M059J (cell line): ENCODE measurements at places on chromosomes 6 and 20.

DNA sequence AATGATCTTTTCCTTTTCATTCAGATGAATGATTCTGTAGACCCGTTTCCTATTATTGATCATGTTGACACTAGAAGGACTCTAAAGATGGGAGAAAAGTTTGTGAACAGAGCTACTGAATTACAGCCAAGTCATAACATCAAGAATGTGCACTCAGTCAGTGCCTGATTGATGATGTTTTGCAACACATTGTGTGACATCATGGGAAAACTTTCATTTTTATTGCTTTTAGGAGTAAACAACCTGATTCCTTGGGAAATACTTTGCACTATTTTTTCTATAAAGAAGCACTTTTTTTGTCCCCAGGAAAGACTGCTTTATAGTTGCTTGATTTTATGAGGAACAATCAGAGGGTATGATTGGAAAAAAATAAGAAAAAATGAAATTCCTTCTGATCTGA is 383.8 kb upstream of the JAG1 start:
- DNase-seq = peak; percentile 50

- DNase-seq = peak; percentile 59
These were observed 114.7 kb downstream of the SASH1 start for GRCh38 chr6:148457137-148457842.

DNA sequence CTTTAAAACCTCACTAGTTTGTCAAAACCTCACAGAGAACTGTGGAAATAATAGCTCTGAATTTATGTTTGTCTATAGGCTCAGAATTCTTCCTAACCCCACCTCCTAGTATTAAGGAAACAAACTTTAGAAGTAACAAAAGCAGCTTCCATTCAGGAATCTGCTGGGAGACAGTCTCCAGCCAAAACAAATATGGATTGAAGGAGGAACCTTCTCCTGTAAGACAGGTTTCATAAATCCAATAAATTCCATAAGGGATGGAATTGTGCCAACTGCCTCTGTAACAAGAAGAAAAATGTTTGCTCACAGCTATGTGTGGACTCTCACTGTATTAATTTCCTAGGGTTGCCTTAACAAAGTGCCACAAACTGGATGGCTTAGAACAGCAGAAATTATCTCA is 7.5 kb downstream of the SYCP2 start:
- no peak for DNase-seq

DNA sequence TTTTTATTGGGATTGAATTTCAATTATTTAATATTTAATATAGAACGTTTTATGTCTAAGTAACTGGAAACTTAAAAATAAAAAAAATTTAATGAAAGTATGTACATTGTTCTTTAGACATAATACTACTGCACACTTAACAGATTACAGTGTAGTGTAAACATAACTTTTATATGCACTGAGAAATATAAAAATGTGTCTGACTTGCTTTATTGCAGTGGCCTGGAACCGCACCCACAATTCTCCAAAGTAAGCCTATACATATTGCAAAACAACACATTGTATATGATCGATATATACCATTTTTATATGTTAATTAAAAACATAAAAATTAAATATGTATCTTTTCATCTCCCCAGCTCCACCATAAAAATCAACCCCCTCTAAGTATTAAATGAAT is 42.8 kb downstream of the GFOD1 start:
- DNase-seq = no peak

- no peak for DNase-seq
These were observed 220.0 kb upstream of the FOXQ1 start for GRCh38 chr6:1091900-1092299.

GRCh38 chr6:33882154-33882553 is 78.4 kb upstream of the MLN start:
- DNase-seq = no peak

DNA sequence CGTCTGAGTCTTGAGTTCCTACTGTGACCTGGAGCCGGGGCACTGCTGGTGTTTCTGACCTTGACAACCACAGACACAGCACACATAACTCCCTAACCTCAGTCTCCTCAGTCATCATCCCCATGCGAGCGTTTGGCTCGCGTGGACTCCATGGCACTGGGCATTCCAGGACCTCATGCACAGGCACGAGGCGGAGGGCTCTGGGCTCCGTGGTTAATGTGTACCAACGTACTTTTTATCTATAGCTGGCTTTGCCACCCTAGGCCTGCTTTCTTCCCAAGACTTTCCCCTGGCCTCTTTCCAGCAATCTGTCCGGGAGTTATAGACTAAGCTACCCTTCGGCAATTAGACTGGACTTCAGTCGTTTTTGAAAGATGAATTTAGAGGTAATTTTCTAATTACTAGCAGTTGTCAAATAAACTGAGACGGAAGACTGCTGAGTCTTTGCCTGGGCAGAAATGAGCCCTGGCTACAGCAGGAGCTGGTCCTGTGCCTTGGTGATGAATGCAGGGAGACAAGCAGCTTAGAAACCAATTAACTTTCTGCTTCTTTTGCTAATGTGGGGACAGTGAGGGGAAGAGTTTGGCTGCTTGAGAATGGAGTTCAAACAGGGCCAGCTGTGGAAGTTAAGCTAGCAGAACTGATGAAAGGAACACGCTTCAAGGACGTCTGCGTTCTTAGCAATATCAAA is 16.1 kb upstream of the CTCFL start:
- DNase-seq = no peak

GRCh38 chr6:167654389-167654788 is 172.3 kb upstream of the AFDN start:
- no peak for DNase-seq

- no peak for DNase-seq
These were observed 19.0 kb downstream of the TIAM2 start for GRCh38 chr6:155014137-155014536.

DNA sequence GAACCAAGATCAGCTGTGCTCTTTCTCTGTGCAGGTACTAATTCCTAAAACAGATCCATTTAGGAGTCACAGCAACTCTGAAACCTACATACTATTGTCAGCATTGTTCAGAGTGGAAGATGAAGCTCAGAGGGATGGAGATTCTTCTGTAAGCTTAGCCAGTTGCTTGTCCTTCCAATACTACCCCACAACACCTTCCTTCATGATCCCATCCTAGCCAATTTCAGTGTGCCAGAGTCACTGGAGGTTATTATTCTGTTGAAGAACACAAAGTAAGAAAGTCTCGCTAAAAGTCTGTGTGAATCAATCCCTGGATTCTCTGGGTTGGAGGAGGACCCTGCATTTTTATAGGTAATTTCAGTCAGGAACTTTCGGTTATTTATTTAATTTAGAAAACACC is 2.3 kb downstream of the POPDC3 start:
- DNase-seq = no peak

DNA sequence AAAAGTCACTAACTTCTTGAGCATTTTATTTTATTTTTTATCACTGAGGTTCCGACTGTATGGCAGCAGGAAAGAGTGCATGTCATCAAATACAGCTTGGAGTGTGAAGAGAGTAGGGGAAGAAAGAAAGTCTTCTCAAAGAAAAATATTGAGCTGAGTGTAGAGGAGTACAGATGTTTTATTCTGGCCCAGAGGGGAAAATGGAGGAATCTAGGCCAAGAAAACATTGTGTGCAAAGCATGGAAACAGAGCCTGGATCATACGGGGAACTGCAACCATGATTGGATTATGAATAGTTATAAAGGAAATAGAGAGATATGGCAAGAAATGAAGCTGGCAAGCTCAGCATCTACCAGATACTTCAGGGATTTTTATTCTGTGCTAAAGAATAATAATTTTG is 104.2 kb upstream of the SCGN start:
- DNase-seq = no peak

GRCh38 chr6:84687431-84687830 is 77.0 kb downstream of the TBX18 start:
- DNase-seq = peak; percentile 32

- no peak for DNase-seq
These were observed 620.0 kb downstream of the PKHD1 start for GRCh38 chr6:51467231-51467952.

GRCh38 chr6:150324044-150324443 is 44.8 kb upstream of the IYD start:
- no peak for DNase-seq

DNA sequence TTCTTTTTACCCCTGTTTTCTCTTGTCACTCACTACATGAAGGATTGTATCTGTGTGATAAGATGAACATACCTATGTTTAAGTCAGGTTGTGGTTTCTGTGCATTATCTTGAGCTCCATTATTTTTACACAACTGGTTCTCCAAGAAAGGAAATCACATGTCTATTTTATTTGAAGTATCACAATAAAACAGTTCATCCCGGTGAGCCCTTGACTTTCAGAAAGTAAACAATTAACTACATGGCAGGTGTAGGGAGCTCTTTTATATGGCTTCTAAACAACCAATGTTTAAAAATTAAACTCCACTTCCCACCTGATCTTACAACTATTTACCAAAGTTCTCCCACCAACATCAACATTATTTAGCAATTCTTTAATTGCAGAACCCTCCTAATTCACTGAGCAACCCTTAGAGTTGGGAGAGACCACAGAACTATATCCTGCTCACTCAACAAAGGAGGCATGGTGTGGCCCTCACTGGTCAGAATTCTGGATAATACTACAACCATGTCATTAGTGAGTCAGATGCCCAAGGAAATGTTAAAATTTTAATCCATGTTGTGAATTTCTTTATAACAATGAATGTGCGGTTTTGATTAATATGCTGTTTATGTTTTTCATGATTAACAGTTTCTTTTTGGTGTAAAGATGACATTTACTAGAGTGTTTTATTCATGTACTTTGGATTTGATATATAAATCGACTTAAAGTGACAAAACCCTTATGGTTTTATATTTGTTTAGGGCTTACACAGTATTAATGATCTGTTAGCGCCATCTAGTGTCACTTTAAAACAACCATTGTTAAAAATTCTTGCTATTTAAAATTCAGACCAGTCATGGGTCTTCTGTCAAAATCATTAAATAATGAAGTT is 50.0 kb upstream of the SCGN start:
- DNase-seq = peak; percentile 65

- DNase-seq = no peak
These were observed 5.5 kb downstream of the KATNA1 start for GRCh38 chr6:149642829-149643580.

- no peak for DNase-seq
These were observed 23.7 kb upstream of the ZC3H12D start for GRCh38 chr6:149508485-149508884.

- no peak for DNase-seq
These were observed 259.9 kb downstream of the PRKN start for GRCh38 chr6:162467679-162468078.

GRCh38 chr6:31814677-31815024 is 432 bp downstream of the HSPA1L start:
- peak; percentile 100 for DNase-seq

DNA sequence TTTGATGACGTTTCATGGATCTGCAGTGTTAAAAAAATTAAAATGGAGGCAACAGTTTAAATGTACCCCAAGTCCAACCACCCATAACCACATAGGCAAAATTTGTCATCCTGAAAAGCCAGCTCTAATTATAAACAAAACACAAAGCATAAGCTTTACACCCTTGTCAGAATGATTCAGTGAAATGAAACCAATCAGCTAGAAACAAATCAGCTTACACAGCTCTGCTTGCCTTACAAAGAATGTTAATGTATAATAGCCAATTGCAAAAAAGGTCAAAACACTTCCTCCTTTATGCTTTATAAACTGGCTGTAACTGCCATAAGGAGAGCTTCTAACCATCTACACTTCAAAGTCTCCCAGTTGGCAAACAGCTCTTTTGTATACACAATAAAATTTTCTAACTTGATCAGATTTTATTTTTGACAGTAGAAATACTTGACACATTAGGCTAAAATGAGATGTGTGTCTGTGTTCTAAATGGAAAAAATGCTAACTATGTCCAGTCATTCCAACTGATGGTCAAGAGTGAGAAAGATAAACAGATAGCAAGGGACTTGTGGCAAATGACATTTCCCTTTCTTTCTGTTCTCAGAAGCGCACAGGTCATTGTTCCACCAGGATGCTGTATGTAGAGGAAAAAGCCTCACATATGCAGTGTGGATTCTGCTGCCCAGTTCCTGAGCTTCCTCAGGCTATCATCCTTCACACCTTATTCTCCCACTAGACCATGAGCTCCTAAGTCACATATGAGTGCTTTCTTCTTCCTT is 344.3 kb upstream of the ID4 start:
- peak; percentile 44 for DNase-seq

DNA sequence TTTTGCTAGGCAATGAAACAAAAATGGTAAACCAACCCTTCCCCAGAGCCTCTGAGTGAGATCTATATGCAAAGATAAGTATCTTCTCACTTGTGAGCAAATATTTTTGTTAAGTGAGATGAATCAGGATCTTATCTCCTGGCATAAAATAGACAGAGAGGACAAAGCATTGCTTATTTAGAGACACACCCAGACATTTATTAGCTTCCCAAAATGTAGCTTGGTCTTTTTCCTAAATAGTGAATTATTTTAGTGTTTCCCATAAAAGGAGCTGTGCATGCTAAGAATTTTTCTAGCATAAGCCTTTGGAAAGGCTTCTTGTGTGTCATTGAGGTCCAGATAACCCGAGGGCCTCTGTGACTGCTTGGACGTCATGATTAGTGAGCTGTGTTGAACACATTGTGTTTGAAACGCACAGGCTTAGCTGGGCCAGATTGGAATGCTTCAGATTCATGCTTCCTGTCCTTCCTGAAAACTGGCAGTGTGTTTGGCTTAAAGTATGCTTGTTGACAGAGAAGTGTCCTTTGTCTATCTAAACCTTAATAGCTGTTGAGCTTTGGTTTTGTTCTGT is 16.5 kb downstream of the MTHFD1L start:
- peak; percentile 97 for DNase-seq

- DNase-seq = peak; percentile 3
These were observed 288.5 kb upstream of the CNR1 start for GRCh38 chr6:88454658-88455057.

GRCh38 chr6:135673501-135674309 is 176.2 kb upstream of the AHI1 start:
- peak; percentile 89 for DNase-seq

GRCh38 chr6:105624021-105624420 is 221.1 kb upstream of the PREP start:
- no peak for DNase-seq

GRCh38 chr6:169555971-169556617 is 145.7 kb downstream of the WDR27 start:
- DNase-seq = no peak

- DNase-seq = no peak
These were observed 19.1 kb upstream of the FOXC1 start for GRCh38 chr6:1590580-1590979.

DNA sequence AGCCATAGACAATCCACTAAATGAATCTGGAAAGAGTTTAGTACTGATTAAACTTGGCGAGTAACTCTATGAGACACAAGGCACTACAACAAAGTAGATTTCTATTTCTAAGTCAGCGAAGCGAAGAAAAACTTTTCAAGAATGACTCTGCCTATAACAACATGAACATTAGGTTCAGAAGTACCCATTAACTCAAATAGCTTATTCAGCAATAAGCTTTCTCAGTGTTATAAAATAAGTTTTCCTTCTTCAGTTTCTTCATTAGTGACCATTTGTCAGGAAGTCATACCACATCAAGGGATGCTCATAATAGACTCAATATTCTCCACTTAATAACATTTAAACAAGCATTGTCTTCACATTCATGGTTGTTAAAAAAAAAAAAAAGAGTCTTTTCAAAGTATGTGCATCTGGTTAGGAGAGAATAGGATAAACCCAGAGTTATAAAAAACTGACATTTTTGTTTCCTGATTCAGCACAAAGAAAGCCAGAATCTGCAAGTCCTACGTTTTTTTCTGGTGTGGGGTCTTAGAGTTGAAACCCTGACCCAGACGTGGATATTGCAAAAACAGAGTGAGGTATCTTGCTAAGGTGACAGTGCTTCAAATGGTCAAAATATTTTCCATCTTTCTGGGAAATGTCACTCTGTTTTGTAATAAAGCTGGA is 148.2 kb upstream of the PREP start:
- DNase-seq = no peak
